SHP77 treated with DMSO at 0.1 percent for 48 hours (cell line): ENCODE measurements at places on chromosomes 2 and 18.

DNA sequence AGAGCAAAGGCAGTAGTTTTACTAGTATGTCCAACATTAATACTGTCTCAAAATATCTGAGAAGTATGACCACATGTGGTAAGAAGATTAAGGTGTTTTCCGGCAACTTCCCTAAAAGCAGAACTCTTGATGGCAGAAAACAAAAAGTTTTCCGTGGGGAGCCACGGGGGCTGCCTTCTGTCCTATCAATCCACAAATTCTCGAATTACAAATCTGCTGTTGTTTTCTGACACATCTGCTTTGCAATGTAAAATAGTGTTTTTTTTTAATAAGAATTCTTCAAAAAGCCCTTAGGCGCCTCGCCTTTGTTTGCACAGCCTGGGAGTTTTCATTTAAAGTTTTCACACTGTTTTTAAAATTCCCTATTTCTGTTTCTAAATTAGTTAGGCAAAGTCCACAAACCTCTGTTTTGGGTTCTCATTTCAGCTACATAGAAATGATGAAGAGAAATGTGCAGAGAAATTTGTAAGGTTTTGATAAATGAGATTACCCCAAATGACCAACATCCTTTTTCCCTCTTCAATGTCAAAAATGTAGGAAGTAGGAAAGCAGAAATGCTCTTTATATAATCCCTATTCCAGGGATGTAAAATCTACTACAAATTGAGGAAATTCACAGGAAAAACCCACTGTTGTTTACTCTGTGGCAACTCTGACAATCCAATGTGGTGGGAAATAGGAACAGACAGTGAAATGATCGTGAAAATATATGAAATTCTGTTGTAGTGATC lies 385.8 kb downstream of the ZEB2 start:
- no peak for DNase-seq

DNA sequence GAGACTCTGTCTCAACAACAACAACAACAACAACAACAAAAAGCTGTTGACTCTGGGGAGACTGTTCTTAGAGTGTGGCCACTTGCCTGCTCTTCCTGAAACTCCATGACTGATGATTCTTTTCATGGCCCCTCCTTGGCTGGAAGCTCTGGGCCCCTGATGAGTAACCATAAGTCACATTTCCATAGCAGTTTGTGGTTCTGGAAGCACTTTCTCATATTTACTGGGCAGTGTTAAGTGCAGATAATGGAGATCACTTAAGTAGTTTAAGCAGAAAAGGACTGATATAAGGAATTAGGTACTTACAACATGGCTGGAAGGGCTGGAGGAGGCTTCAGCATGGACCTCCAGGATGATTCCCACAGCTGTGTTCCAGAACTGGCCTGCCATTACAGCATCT lies 147.3 kb upstream of the DLX2 start:
- no peak for DNase-seq

GRCh38 chr18:22822024-22822423 lies 111.1 kb upstream of the RBBP8 start:
- no peak for DNase-seq

- DNase-seq = no peak
Measured at GRCh38 chr2:61658841-61659780, 121.0 kb upstream of the XPO1 start.

DNA sequence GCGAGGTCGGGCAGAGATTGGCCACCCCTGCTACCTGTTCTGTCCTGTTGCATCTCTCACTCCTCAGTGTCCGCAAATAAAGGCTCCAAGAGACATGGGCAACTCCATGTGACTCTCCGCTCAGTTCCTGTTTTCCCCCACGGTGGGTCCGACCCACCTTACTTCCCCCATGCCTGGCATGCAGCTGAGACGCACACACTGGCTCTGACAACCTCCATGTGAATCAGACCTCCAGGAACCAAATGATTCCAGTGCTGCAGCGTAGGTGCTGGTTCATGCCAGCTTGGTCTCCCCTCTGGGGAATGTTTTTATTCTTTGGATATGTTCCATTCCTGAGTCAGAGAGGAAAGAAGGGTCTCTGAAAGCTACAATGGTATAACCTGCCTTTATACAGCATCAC lies 221.5 kb downstream of the SH3RF3 start:
- no peak for DNase-seq

- no peak for DNase-seq
Measured at GRCh38 chr2:85106489-85107180, 26.6 kb upstream of the TCF7L1 start.

DNA sequence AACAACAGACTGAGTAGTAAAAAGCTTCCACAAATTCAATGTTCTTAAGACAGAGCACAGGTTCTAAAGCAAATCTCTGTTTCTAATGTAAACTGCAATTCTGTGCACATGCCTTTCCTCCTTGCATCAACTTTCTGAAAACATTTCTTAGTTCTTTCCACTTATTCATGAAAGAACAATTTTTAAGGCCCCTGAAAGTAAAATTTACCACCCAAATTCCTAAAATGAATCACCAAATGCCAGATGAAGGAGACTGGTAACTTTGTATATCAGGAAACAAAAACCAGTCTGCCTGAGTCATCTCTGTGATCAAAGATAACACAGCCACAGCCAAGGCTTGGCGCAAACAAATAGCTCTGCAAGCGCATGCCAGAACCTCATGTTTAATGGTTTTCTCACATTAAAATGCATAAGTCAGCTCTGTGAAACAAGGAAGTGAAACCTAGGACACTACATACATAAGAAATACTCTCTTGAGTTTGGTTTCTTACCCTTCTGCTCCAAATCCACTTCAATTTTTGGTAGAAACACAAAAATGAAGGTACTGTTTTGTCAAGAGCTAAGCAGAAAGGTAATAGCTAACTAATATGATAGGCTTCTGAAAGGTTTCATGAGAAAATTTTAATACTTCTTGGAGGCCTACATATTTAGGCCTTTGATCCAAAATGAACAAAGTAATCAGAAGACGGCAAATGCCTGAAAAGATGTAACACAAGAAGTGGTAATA lies 169.4 kb downstream of the THADA start:
- no peak for DNase-seq
